Bronchial epithelial cell (primary cell): ENCODE measurements at places on chromosomes 5 and 9. TPM values are rescaled to one million over a fixed set of nuclear protein-coding genes. Genes with fewer than 3 reads are reported as not detected.

The STOML2 gene
- 165 and 248 TPM in 2 replicates for total RNA-seq

The SHROOM1 gene
- 0.79 and 1.4 TPM in 2 replicates for total RNA-seq

The RNF208 gene
- total RNA-seq, result 0.38 TPM in 1 of 2 replicates, not detected in the other

The SPINK5 gene
- 8.4 and 151 TPM in 2 replicates for total RNA-seq

The TRIP13 gene
- total RNA-seq, result 0.77 and 1.8 TPM in 2 replicates

The CER1 gene
- total RNA-seq, result not detected in 2 replicates

The LHX6 gene
- 0.13 and 0.26 TPM in 2 replicates for total RNA-seq

The MED27 gene
- 10.5 and 19.3 TPM in 2 replicates for total RNA-seq

The C5 gene
- 0.64 and 1.3 TPM in 2 replicates for total RNA-seq

The SLC27A6 gene
- total RNA-seq, result 0.13 and 1.1 TPM in 2 replicates

The F2RL2 gene
- total RNA-seq, result under 0.01 TPM in 1 of 2 replicates, not detected in the other
